Neural crest cell (in vitro differentiated cells): ENCODE measurements at places on chromosomes 12 and 14. TPM values are rescaled to one million over a fixed set of nuclear protein-coding genes. Genes with fewer than 3 reads are reported as not detected.

The KRT86 gene
- total RNA-seq: not detected in 2 replicates

The SERPINA10 gene
- not detected in 2 replicates for total RNA-seq

The REP15 gene
- 1.3 and 1.5 TPM in 2 replicates for total RNA-seq

The STON2 gene
- total RNA-seq: 24.0 and 27.4 TPM in 2 replicates

The KRT71 gene
- total RNA-seq: not detected in 2 replicates

- H3K4me1 ChIP-seq: no peaks in the 10 kb centered on the region
- no peaks in the 10 kb centered on the region for H3K27me3 ChIP-seq
- no peak for DNase-seq
- no peak overlapping the region for H3K4me3 ChIP-seq
- H3K36me3 ChIP-seq: peaks cover 7% of the 10 kb centered on the region
Measured at GRCh38 chr14:72753879-72754400, 140.0 kb downstream of the DPF3 start.

DNA sequence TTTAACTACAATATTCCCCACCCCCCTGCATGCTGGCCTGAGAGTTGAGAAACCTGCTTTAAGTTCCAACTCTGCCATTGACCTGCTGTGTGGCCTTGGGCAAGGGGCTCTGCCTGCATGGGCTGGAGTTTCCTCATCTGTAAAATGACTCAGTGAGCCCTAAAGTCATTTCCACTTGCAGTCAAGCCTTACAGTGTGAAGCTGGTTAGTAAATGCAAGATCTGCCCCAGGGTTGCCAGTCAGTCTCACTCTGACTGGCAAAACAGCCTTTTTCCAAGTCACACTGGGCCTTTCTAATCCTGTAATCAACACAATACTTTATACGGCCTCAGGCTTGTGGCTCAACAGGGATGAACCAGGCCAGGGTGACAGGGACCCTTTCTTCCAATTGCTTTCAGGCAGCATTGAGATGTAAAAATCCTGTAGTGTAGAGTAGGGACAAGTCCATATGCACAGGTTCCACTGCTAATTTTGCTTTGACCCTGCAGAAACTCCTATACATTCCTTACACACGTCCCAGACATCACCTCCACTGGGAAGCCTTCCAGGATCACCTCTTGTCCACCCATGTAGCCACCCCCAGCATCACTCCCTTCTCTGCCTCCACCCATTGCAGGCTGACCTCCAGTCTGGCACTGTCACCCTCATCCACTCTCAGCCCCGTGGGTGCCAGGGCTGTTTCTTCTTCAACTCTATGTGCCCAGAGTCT lies 42.6 kb upstream of the PRIMA1 start:
- peaks cover 14% of the 10 kb centered on the region for H3K4me1 ChIP-seq
- no peaks in the 10 kb centered on the region for H3K27me3 ChIP-seq
- H3K36me3 ChIP-seq: no peaks in the 10 kb centered on the region

DNA sequence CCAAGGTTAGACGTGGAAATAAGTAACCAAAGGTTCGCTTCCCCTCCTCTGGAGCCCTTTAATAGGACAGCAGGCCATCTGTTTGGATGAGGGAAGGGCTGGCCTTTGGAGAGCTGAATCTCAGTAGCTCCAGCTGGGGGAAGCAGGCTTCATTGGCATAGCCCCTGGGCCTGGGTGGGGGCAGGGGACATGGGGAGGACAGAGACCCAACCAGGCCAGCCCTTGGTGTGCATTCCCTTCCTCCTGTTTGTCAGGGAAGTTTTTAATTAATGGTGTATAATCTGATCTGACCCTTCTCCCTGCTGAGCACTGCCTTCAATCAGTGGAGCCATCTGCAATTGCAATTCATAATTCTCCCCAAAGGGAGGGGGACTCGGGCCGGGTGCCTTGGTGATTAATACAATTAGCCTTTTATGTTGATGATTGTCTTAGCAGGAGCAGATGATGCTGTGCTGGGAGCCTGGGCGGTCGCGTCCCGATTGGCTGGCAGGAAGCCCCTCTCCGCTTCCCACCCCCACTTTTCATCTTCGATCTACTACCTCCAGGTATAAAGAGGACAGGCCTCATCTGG lies 6.4 kb downstream of the AQP6 start:
- no peaks in the 10 kb centered on the region for H3K27me3 ChIP-seq
- no peak overlapping the region for H3K4me3 ChIP-seq
- no peak for DNase-seq
- H3K4me1 ChIP-seq: peaks cover 28% of the 10 kb centered on the region
- peak overlapping the region; percentile 62 for H3K27ac ChIP-seq

GRCh38 chr14:89807151-89807550 lies 147.4 kb downstream of the EFCAB11 start:
- no peaks in the 10 kb centered on the region for H3K27me3 ChIP-seq
- no peak overlapping the region for H3K27ac ChIP-seq
- no peaks in the 10 kb centered on the region for H3K4me1 ChIP-seq
- DNase-seq: no peak
- H3K36me3 ChIP-seq: peaks cover 3% of the 10 kb centered on the region

DNA sequence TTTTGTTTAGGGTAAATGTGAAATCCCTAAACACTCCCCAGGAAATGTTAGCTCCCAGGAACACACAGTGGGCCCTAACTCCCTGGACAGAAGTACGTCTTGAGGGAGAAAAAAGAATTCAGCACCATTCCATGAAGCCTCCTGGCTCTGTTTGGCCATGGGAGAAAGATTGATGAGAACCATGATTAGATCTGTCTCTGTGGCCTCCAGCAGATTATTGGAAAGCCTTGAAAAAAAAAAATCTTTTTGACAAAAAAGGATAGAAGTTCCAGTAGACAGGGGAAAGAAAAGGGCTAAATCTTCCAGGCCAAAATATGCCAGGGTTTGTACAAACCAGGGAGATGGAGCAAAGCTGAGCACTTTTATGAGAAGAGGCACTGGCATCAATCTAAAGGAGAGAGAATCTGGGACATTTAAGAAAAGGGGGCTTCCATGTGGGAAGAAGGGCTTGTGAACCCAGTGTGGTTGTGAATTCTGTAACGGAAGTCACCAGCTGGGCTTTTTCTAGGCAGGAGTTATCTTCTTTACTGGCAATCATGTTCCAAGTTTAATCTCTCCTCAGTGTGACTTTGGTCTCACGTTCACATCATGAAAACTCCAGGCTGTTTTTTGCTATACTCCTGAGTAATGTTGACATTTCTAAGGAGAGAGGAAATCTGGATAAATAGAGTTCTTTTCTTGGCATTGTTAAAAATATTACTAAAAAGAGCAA lies 426.7 kb downstream of the RAD51B start:
- peak overlapping the region; percentile 77 for H3K27ac ChIP-seq
- H3K27me3 ChIP-seq: no peaks in the 10 kb centered on the region
- H3K36me3 ChIP-seq: no peaks in the 10 kb centered on the region

DNA sequence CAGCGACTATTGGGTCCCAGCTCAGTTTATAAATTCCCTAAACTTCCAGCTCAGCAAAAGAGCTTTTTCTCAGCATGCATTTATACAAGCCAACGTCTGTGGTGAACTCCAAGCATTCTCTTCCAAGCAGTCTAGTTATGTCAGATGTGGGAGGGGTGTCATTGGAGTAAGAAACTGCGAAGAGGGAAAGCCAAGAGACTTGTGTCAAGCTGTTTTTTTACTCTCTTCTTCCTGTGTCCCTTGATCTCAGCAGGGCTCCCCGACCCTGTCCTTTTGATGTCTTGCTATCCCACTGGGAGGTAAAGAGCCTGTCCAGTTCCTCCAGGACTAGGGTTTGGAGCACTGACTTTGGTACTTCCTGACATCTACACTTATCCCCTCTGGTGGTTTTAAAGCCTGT lies 69.0 kb downstream of the PPM1H start:
- H3K27me3 ChIP-seq: peaks cover 3% of the 10 kb centered on the region
- H3K27ac ChIP-seq: no peak overlapping the region
- H3K4me1 ChIP-seq: no peaks in the 10 kb centered on the region
- H3K36me3 ChIP-seq: no peaks in the 10 kb centered on the region
- no peak for DNase-seq
- no peak overlapping the region for H3K4me3 ChIP-seq

- no peak overlapping the region for H3K4me3 ChIP-seq
- peaks cover 17% of the 10 kb centered on the region for H3K4me1 ChIP-seq
- DNase-seq: no peak
- H3K27ac ChIP-seq: no peak overlapping the region
- peaks cover 17% of the 10 kb centered on the region for H3K27me3 ChIP-seq
- H3K36me3 ChIP-seq: no peaks in the 10 kb centered on the region
Measured at GRCh38 chr12:3455312-3455711, 35.7 kb upstream of the PRMT8 start.

GRCh38 chr14:34685819-34686428 lies 28.5 kb downstream of the CFL2 start:
- H3K27ac ChIP-seq: no peak overlapping the region
- H3K36me3 ChIP-seq: no peaks in the 10 kb centered on the region
- no peak overlapping the region for H3K4me3 ChIP-seq
- no peaks in the 10 kb centered on the region for H3K4me1 ChIP-seq

- DNase-seq: no peak
- no peaks in the 10 kb centered on the region for H3K36me3 ChIP-seq
- peaks cover 3% of the 10 kb centered on the region for H3K4me1 ChIP-seq
Measured at GRCh38 chr14:52253503-52253902, 14.0 kb upstream of the PTGDR start.

- H3K4me1 ChIP-seq: peaks cover 5% of the 10 kb centered on the region
- no peak overlapping the region for H3K27ac ChIP-seq
- H3K4me3 ChIP-seq: no peak overlapping the region
- no peaks in the 10 kb centered on the region for H3K27me3 ChIP-seq
- H3K36me3 ChIP-seq: no peaks in the 10 kb centered on the region
- DNase-seq: no peak
Measured at GRCh38 chr14:41773536-41774279, 167.0 kb downstream of the LRFN5 start.

GRCh38 chr14:67487332-67487731 lies 1.2 kb downstream of the TMEM229B start:
- H3K4me3 ChIP-seq: no peak overlapping the region
- H3K27ac ChIP-seq: no peak overlapping the region
- no peaks in the 10 kb centered on the region for H3K36me3 ChIP-seq
- H3K4me1 ChIP-seq: no peaks in the 10 kb centered on the region
- H3K27me3 ChIP-seq: no peaks in the 10 kb centered on the region

- H3K27ac ChIP-seq: no peak overlapping the region
- peaks cover 6% of the 10 kb centered on the region for H3K36me3 ChIP-seq
- no peaks in the 10 kb centered on the region for H3K4me1 ChIP-seq
- no peak for DNase-seq
Measured at GRCh38 chr14:96567289-96567899, 65.2 kb downstream of the PAPOLA start.

DNA sequence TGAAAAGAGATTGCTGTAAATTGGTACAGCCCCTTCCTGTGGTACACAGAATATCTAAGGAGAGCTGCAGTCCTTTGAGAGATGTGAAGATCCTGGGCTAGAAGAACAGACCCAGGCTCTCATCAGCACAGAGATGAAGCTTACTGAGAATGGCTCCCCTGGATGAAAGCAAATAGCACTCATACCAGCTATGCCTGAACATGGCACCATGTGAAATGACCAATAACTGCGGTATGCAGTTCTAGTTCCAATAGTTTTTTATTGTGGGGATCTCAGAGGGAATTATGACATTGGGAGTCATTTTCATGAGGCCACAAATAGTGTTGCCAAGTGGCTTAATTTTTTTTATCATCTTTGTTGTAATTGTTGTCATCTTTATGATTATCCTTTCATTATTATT lies 15.4 kb upstream of the TRHDE start:
- H3K4me1 ChIP-seq: no peaks in the 10 kb centered on the region
- no peaks in the 10 kb centered on the region for H3K27me3 ChIP-seq
- H3K36me3 ChIP-seq: no peaks in the 10 kb centered on the region

GRCh38 chr14:29926701-29927375 lies 809 bp downstream of the PRKD1 start:
- peaks cover 17% of the 10 kb centered on the region for H3K27me3 ChIP-seq
- peak overlapping the region; percentile 97 for H3K4me3 ChIP-seq
- peaks cover 22% of the 10 kb centered on the region for H3K4me1 ChIP-seq
- peak overlapping the region; percentile 92 for H3K27ac ChIP-seq
- H3K36me3 ChIP-seq: no peaks in the 10 kb centered on the region

DNA sequence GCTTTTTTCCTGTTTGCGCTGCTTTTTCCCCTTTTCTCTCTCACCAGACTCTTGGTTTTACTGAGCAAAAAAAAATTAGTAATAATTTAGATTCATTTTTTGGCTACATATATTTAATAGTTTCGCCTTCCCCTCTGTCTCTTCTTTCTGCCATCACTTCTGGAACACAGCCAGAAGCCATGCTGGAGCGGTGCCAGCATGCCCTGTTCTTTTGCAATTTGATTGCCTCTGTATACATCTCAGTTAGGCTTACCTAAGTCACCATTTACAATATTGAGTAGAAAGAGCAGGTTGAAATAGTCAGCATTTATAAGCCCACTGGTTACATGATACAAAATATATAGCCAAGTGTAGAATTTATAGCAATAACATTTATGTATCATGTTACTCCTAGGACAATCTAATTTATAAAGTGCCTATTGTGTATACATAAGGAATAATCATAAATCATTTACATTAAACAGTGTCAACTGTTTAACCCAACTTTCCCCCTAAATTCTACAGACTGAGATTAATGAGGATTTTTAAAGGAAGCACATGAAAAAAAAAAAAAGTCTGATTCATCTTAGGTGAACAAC lies 413.8 kb upstream of the SOX5 start:
- H3K4me3 ChIP-seq: no peak overlapping the region
- no peaks in the 10 kb centered on the region for H3K27me3 ChIP-seq
- peaks cover under 1% of the 10 kb centered on the region for H3K36me3 ChIP-seq
- DNase-seq: no peak
- H3K4me1 ChIP-seq: peaks cover 65% of the 10 kb centered on the region

- no peaks in the 10 kb centered on the region for H3K36me3 ChIP-seq
- H3K4me1 ChIP-seq: no peaks in the 10 kb centered on the region
- no peak overlapping the region for H3K4me3 ChIP-seq
- DNase-seq: no peak
- H3K27ac ChIP-seq: no peak overlapping the region
- no peaks in the 10 kb centered on the region for H3K27me3 ChIP-seq
Measured at GRCh38 chr14:84610086-84610485, 919.9 kb upstream of the FLRT2 start.

DNA sequence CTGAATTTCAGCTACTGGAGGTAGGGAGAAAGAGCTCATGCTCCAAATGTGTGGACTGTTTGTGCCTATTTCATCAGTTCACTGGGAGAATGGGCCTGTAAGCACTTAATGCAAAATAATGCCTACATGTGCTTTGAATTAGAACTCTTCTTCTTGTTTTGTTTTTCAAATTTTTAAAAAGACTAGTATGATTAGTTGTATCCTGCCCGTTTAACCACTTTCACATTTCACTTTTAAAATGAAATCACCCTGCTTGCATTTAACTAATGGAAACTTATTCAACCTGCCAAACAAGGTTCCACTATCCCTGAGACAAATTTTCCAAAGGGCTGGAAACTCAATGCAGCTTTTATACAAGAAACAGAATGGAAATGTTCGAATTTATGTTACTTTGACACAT lies 79.7 kb downstream of the SAMD4A start:
- DNase-seq: no peak
- H3K27ac ChIP-seq: no peak overlapping the region
- no peaks in the 10 kb centered on the region for H3K27me3 ChIP-seq
- H3K4me1 ChIP-seq: peaks cover 24% of the 10 kb centered on the region
- no peak overlapping the region for H3K4me3 ChIP-seq
- H3K36me3 ChIP-seq: no peaks in the 10 kb centered on the region

GRCh38 chr14:101017209-101017608 lies 113.7 kb upstream of the RTL1 start:
- H3K27ac ChIP-seq: no peak overlapping the region
- H3K27me3 ChIP-seq: no peaks in the 10 kb centered on the region
- DNase-seq: no peak
- H3K4me3 ChIP-seq: no peak overlapping the region
